ENCODE measurements at places on chromosomes 4 and X. TPM values are rescaled to one million over a fixed set of nuclear protein-coding genes. Genes with fewer than 3 reads are reported as not detected.

PNPLA4 gene
- total RNA-seq = 29.4 TPM

TLL1 gene
- 4.8 TPM for total RNA-seq

RCHY1 gene
- total RNA-seq = 14.3 TPM

ABHD18 gene
- total RNA-seq = 3.3 TPM

PLK4 gene
- 54.5 TPM for total RNA-seq

DUSP9 gene
- total RNA-seq = 10.7 TPM

- DNase-seq = no peak
Measured at GRCh38 chr4:42498040-42498439, 100.8 kb downstream of the SHISA3 start.

GRCh38 chr4:182000077-182000476 lies 243.1 kb upstream of the TENM3 start:
- no peak for DNase-seq

DNA sequence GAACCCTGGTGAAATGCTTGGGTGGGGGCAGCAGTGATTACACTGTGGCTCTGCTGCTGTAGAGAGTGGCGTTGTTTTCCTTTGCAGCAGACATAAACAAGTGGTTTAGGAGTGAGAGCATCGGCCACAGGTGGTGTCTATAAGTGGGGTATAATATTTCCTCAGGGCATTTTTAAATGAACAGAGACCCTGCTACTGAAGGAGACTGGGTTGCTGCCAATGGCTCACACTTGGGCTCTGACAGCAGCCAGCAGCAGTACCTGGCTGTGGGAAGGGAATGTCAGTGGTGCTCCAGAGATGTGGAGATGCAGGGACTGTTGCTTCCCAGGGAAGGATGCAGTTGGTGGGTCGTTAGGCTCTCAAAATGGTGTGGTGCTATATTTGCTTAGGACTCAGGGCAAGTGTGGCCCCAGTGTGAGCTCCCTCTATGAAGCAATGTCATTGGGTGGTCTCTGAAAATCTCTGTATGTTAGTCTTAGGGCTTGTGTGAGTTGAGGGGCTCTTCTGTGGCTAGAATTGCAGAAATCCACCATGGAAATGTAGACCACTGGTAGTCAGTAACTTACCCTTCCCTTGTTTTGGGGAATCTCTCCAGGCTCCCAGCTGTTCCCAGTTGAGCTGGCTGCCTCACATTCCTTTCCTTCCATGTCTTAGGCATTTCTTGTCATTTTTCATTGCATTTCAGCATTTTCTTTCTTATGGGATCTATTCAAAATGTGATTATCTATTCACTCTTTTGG lies 1023.0 kb upstream of the GRID2 start:
- no peak for DNase-seq

- DNase-seq = no peak
Measured at GRCh38 chrX:48726596-48726995, 30.1 kb downstream of the SUV39H1 start.

GRCh38 chrX:19585332-19586082 lies 70.2 kb upstream of the MAP3K15 start:
- DNase-seq = peak; percentile 3

DNA sequence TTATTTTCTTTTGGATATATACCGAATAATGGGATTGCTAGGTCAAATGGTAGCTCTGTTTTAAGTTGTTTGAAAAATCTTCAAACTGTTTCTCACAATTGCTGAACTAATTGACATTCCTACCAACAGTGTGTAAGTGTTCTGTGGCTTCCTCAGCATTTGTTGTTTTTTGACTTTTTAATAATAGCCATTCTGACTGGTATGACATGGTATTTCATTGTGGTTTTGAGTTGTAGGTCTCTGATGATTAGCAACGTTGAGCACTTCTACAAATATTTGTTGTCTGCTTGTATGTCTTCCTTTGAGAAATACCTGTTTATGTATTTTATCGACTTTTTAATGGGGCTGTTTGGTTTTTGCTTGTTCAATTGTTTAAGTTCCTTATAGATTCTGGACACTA lies 680.1 kb upstream of the GRIA3 start:
- peak; percentile 6 for DNase-seq

GRCh38 chr4:183337833-183338232 lies 15.6 kb upstream of the CLDN24 start:
- no peak for DNase-seq
